Upper lobe of left lung (tissue), 6 donors: ENCODE measurements at places on chromosomes 1 and 21.

GRCh38 chr1:225662155-225662554, 9.2 kb upstream of the ENAH start:
- no peak for DNase-seq

- DNase-seq: no peak
Observed at GRCh38 chr1:99917214-99917613, 52.6 kb upstream of the SLC35A3 start.

DNA sequence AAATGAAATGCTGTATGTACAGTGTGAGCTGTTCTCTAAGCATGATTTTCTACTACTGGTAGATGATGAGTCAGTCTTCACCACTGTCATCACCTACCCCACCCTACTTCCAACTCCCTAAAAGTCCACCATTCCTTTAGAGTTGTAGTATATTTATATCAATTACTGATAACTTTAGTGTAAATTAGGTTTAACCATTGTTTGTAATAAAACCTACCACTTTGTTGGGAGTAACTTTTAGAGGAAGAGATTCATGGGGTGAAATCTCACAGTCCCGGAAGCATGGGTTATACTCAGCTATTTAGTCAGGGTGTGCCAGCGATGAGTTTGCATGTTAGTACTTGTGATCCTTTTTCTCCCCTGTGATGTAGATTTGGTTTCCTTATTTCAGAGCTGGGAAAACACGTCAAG, 17.1 kb downstream of the MORC3 start:
- no peak for DNase-seq

DNA sequence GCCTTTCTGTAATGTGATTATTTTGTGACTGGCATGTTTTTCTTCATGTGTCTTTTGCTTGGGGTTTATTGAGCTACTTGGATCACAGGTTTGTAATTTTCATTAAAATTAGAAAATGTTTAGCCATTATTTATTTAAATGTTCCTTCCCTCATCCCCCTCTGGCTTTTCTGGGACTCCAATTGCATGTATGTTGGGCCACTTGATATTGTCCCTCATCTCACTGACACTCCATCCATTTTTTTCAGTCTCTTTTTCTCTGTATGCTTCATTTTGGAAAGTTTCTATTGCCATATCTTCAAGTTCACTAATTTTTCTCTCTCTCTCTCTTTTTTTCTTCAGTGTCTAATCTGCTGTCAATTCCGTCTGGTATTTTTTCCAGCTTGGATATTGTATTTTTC, 390.1 kb downstream of the PRDM2 start:
- no peak for DNase-seq

- no peak for DNase-seq
Observed at GRCh38 chr1:184210031-184210430, 158.5 kb downstream of the TSEN15 start.

DNA sequence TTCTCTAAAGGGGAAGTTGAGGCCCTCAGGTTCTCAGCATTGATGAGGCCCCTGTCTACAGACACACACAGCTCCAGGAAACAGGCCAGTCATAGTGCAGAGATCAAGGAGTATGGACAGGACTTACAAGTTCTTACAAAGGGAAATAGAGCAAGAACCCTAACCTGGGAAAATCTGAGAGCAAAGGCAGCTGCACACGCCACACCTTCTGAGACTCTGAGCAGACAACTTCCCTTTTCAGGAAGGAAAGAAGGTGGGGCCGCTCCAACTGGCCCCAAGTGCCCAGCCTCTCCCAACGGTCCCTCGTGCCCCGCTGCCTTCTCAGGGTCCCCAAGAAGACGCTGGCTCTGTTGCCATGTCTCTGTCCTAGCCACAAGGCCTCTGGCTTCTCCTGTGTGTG, 3.6 kb downstream of the NOC2L start:
- DNase-seq: peak; percentile 24

DNA sequence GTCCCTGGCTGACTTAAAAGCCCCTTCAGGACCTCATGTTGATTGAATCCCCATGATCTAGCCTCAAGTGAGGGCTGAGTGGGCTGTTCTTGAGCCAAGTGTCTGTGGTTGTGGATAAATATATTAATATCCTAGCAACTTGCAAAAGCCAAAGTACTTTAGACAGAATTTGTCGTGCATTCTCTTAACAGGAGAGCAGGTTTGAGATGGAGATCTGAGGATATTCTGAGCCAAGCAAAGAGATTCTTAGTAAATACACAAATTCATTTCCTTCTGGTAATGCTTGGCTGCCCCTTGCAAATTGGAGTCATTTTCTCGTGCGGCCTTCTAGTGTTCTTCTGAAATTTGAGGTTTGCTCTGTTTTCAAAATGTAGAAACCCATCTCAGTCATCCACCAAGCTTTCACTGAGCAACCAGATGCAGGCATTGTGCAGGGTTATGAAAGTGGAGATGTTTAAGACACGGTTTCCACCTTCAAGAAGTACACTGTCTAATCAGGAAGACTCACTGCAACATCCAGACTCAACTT, 242.1 kb upstream of the JUN start:
- DNase-seq: no peak

- peak; percentile 81 for DNase-seq
Observed at GRCh38 chr1:9275567-9276034, 17.1 kb upstream of the SPSB1 start.

- no peak for DNase-seq
Observed at GRCh38 chr1:207039380-207040180, 7.0 kb upstream of the C1orf116 start.

DNA sequence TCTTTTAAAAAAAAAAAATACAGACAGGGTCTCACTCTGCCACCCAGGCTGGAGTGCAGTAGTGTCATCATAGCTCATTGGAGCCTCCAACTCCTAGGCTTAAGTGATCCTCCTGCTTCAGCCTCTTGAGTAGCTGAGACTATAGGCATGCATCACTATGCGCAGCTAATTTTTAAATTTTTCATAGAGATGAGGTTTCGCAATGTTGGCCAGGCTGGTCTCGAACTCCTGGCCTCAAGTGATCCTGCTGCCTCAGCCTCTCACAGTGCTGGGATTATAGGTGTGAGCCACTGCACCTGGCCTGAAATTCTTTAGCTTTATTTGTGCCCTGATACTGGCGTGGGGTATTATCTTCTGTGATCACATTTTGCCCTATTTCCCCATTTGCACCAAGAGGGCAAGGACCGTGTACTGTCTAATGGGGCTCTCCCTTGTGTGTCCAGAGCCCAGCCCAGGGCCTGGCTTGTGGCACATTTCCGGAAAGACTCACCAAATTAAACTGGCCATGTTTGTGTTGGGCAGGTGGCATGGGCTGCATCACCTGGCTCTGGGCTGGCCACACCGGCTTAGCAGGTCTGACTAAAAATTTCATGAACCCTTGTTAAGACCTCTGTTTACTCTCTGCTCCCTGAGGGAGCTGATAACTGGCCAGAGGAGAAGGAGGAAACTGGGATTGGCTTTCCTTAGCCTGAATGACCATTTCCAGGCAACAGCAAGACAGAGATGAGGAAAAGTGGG, 32.2 kb downstream of the TRIM62 start:
- no peak for DNase-seq

DNA sequence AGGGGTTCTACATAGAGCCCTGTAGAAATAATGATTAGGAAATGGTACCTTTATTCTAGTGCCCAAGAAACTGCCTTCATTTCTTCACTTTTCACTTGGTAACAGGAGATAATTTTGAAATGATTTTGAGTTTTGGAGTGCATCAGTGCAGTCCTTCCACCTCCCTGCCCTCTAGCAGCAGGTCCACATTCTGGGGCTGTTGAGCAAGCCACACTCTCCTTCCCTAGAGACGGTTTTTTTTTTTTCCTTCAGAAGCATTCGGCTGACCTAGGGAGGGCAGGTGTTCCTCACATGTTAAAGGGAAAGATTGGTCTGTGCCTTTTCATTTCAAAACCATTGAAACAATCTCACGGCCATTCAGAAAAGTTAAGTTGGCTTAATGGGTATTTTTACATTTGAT, 39.8 kb downstream of the SLC37A1 start:
- peak; percentile 12 for DNase-seq

GRCh38 chr1:229091721-229092136, 179.2 kb upstream of the RAB4A start:
- no peak for DNase-seq

DNA sequence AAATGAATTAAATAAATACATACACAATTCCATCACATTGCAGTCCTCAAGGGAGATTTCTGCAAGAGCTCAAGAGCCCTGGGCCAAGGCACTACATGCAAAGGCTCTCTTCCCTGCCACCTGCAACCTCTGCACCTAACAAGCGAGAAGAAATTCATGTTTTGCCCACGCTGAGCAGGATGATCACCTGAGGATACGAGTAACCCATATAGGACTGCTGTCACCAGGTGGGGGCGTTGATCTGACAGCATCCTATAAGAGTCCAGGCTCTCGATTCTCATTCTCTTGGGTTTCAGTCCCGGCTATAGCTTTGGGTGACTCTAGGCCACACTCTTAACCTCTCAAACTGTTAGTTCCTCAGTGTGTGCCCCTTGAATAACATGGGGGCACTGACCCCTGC, 18.7 kb upstream of the SPOCD1 start:
- no peak for DNase-seq

DNA sequence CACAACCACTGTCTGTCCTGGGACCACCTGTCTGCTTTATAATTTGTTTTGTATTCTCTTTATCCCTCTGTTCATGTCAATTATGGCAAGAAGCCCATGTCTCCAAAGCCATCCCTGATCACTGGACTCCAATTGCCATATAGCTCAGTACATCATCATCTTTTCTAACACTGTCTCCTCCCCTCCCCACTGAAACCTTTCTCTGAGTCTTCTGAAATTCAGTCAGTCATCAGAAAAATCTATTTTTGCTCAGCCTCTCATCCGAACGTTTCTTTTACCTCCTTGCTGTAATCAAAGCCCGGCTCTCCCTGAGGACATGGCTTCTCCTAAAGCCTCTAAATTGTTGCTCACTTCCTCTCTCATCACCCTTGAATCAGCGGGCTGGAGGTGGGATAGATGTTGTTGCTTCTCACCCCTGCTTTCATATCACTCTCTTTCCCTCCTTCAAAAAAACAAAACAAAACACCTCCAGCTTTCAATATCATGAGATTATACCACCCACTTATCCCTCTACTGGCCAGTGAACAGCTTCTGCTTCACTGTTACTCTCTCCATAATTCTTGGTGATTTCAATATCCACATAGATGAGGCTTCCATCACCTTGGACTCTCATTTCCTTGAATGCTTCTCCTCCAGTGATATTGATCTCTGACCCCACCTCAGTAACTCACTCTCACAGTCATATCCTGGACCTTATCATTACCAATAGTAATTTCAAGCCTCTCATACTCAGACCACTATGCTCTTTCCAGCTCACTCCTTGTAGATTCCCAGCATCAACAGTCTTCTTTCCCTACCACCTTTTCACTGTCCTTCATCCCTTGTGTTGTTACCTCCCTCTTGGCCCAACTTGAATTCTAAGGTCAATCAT, 27.8 kb downstream of the RAB3B start:
- DNase-seq: no peak

GRCh38 chr1:202164271-202165037, 4.1 kb upstream of the PTPN7 start:
- DNase-seq: no peak

GRCh38 chr1:11487196-11487751, 8.3 kb downstream of the DISP3 start:
- DNase-seq: no peak

DNA sequence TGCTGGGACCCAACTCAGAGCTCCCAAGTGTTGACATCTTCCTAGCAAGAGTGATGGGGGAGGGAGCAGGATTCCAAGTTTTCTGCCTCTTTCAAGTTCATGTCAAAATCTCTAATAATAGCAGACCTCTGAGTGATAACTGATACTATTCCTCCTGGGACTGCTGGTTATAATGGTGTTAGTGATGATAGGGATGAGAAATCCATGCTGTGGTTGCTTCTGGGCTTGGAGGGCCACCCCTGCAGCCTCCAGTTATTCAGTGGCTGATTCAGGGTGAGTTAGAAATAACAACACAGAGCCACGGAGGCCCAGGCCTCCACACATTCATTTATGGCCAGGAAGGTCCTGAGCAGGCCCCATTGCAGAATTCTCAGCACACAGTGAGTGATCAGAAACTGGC, 40.6 kb upstream of the ARTN start:
- no peak for DNase-seq

DNA sequence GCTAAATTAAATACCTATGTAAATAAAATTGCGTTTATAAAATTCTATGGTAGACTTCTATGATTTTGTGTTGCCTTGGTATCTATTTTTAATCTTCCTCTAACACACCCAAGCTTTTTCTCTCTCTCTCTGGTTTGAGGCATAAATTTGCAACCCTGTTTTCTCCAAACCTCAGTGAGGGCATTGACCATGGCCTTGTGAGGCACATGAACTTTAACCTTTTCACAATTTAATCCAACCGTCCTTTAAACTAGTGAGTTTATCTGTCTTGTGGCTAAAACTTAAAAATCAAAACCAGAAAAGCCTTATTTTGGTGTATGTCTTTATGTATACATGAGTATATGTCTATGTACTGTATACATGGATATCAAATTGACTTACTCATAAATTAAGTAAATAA, 746.6 kb upstream of the B3GALT2 start:
- DNase-seq: no peak

GRCh38 chr21:32653326-32653901, 41.2 kb upstream of the CFAP298 start:
- DNase-seq: no peak

DNA sequence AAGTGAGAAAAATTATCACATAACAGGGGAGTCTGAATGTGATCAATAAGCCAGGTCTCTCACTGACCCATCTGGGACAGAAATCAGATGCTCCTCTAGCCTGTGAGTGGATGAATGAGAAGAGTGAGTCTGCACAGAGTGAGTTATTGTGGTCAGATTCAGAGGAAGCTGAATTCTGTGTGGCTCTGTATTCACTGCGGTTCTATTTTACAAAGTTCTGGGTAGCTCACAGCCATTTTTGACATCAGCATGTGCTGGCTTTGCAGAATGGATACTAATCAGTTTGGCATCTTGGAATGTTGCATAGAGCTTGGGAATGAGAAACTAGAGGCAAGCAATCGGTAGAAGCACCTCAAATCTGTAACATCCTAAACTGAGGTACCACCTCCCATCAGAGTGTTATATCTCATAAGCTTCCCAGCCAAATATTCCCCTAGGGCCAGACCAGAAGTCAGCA, 3.8 kb downstream of the COLGALT2 start:
- no peak for DNase-seq

GRCh38 chr1:206714331-206715058, 29.8 kb downstream of the MAPKAPK2 start:
- DNase-seq: no peak

- no peak for DNase-seq
Observed at GRCh38 chr1:73611681-73612080, 586.3 kb downstream of the LRRIQ3 start.

- no peak for DNase-seq
Observed at GRCh38 chr1:41698916-41699860, 214.7 kb upstream of the EDN2 start.

DNA sequence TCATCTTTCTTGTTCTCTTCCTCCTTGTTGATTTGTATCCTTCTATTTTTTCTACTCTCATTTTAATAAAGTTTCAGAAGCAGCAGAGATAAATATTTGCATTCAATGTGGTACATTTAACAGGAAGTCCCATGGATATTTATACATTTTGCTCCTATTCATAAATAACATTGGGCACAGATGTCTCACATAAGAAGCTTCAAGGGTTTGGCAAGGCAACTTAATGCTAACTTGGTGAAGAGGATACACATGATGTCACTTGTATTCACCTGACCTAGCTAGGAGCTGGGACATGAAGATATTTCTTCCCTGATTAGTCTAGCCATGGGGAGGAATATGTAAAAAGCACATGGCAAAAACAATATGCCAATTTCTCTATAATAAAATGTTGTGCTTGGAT, 65.1 kb upstream of the DUSP10 start:
- DNase-seq: no peak

GRCh38 chr1:243851257-243851756, 1.3 kb upstream of the AKT3 start:
- no peak for DNase-seq
